ENCODE measurements at places on chromosomes 6 and 20. TPM values are rescaled to one million over a fixed set of nuclear protein-coding genes. Genes with fewer than 3 reads are reported as not detected.

DNA sequence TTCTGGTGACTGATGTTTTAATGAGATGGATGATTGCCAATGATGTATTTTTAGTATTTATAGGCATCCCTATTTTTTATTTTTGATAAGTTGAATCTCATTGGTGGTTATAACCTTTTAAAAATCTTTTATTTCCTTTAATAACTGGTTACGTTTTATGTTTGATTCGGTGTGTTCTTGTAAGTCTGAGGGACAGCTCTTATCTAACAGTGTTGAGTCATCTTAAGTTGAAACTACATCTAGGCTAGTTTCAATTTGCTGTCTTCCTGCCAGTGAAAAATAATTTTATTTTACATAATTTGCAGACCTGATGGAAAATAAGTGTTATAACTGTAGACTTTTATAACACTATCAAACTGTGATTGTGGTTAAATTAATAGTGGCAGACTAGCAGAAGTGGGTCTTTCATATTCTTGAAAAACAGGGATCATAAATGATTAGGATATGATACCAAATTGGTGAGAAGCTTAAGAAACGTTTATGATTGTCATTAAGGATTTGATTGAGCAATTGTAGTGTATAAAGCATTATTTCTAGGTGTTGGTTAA lies 4.6 kb downstream of the AFDN start:
- no peak for DNase-seq

DNA sequence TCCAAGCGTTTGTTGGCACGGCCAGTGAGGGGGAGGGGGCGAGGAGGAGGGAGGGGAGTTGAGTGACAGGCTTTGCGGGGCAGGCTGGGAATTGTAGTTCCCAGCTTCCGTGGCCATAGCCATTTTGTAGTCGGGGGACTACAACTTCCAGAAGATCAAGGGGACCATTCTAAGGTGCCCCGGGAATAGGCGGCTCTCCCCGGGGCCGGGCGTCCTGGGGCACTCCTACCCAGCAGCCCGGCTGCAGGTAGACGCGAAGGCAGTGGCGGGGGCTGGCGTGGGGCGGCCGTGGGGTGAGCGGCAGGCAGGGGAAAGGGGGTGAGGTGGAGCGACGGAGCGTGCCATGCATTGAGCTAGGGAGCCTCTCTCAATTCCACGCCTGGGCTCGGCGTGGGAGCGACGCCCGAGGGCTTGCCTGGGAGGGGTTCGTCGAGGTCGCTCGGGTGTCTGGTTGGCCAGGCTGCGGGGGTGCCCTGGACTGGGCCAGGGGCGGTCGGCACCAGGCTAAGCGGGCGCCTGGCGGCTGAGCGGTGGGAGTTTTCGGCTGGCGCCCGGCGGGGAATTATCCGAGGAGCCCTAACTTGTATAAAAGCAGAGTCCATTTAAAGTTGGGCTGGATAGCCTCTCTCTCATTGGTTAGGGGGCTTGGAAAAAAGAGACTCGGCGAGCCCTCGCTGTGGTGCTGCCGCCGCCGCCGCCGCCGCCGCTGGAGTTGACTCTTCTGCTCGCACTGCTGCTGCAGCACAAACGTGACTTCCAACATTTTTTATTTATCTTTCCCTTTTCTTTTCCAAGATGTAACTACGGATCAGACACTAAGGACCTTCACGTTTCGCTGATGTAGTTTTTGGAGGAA lies at the start of gene JARID2:
TSS of gene JARID2 (plus strand) at position 709 of the 856 bp plus-strand sequence. CDS start 471 bp downstream, outside the sequence.
- peak; percentile 99 for DNase-seq

The NRSN1 gene
- polyA plus RNA-seq: not detected

- DNase-seq: peak; percentile 76
Observed at GRCh38 chr6:29976588-29977424, 34.5 kb downstream of the HLA-A start.

The PPARD gene
- polyA plus RNA-seq: 28.6 TPM

The STMND1 gene
- polyA plus RNA-seq: not detected

DNA sequence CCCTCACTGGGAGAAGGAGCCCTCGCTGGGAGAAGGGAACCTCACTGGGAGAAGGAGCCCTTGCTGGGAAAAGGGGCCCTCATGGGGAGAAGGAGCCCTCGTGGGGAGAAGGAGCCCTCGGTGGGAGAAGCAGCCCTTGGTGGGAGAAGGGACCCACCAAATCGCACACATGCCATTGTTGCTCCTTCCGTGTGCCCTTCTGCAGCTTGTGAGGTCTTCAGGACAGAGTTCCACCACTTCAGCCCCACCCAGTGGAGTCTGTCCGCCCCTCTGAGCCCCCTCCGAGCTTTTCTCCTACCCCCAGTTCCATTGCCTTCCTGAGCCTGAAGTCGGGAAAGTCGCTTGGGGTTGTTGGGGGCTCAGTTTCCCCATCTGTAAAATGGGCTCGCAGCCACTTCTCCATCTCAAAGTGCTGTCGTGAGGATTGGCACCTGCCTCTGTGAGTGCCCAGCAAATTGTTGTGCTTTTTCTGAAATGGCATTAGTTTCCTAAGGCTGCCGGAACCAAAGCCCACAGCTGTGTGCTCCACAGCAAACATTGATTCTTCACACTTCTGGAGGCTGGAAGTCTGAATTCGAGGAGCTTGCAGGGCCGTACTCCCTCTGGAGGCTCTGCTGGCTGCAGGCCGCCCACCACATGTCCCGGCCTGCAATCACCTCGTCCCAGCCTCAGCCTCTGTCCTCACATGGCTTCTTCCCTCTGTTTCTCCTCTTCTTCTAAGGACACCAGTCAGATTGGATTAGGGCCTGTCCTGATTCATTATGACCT lies 124.7 kb upstream of the PMEPA1 start:
- no peak for DNase-seq

DNA sequence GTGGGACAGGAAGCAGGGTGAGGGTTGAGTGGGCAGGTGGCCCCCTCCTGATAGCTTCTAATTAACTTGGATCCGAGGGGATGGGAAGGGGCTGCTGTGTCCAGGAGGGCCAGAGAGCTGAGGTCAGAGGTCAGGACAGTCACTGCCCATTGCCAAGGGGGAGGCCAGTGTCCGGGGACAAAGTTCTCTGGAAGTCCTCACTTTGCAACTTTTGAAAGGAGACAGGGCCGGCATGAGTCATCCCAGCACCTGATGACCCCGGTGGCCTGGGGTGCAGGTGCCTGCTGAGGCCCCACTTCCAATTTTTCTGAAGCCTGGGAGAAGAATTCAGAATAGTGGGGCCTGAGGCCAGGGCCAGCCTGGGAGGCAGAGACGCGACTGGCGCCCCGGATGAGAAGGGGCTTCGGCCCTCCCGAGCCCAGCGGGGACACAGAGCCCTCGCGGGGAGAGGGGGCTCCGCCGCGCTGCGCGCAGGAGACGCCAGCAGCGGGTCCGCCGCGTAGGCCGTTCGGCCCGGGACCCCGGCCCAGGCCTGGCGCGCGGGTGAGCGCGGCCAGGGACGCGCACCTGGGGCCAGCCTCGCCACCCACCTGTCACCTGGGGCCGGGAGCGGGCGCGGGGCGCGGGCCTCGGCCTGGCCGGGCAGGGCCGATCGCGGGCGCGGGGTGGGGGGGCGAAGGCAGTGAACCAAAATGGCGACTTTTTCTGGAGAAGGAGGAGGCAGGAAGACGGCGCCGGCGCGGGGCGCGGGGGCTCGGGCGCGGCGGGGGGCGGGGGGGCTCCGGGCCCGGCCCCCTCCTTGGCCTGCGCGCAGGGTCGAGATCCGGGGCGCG lies 586 bp downstream of the ZNF512B start:
- peak; percentile 49 for DNase-seq

The MYLK4 gene
- polyA plus RNA-seq: 0.64 TPM

GRCh38 chr20:51554538-51555165 lies 12.1 kb upstream of the NFATC2 start:
- no peak for DNase-seq

The APCDD1L gene
- polyA plus RNA-seq: 1.4 TPM

The LHFPL5 gene
- not detected for polyA plus RNA-seq

DNA sequence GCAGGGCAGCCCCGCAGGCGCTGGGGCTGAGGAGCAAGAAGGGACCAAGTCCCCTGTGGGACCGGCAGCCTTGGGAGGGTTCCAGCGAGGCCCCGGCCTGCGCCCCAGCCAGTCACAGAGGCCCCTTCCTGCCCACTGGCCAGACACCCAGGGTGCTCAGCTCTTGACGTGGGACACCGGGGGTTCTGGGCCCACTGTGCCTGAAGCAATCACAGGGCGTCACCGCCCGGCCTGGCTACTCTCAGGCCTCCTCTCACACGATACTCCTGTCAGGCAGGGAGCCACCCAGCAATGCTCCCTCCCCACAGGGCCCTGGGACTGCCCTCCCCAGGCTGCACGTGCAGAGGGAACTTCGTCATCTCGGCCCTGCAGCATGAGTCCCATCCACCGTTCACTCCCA lies 14.5 kb downstream of the TAF4 start:
- no peak for DNase-seq

DNA sequence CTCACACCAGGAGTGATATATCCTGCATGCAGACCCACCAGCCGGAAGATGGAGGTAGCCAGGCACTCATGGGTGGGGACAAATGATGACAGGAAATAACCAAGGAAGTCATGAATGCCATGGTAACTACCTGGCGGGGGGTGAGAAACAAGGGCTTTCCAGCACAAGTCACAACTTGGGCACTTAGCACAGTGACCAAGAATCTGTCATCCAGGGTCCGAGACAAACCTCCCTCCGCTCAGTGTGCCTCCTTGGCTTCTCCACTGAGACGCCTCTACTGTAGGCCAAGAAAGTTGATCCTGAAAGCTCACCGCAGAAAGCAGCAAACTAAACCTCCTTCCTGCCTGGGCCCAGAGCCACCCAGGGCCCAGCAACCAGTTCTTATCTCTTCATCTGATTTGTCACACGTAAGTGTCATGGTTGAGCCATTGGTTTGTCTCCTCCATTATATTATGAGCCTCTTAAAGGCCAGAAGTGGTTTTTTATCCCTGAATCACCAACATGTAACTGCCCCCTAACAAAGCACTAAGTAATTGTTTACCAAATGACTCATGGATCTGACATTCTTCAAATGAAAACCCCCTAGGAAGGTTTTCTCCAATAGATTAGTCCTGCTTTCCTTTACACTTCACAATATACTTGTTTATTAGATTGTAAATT lies 84.3 kb upstream of the TAB2 start:
- no peak for DNase-seq

DNA sequence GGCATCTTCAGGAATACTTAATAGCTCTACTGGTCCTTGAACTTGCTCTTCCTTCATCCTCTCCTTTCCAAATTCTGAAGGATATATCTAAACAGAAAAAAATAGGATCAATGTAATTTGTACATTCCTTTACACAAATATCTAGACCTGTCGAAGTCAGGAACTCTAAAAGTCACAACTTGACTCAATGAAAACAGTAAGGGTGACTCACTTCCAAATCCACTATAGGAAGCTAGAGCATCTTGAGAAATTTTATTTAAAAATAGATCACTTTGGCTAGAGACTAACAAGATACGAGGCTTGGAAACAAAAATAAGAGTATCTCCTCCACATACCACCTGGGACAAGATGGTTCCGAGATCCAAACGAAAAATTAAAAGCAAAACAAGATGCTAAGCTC lies 12.2 kb downstream of the ESF1 start:
- no peak for DNase-seq

DNA sequence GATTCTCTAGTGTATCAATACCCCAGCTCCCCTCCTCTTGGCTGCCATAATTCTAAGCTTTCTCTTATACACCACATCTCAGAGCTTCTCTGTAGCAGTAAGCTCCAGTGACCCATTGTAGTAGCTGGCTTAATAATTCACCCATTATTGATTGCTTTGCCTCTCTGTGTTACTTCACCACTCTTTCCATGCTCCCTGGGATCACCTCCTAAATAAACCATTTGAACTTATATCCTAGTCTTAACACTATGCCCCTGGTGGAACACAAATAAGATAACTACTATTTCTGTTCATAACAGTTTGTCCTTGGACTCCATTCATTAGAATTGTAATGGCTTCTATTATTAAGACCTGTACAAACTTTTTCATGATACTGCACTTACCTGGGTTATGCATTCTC lies 758.9 kb downstream of the KIF16B start:
- no peak for DNase-seq

The PSMB1 gene
- 451 TPM for polyA plus RNA-seq

The BPI gene
- polyA plus RNA-seq: not detected

The RXRB gene
- 39.6 TPM for polyA plus RNA-seq

The COQ3 gene
- 15.4 TPM for polyA plus RNA-seq

GRCh38 chr6:33977606-33978411 lies 168.1 kb downstream of the GRM4 start:
- DNase-seq: no peak

The POU5F1 gene
- 1.3 TPM for polyA plus RNA-seq
